Activated T-cell treated with anti-CD3 and anti-CD28 coated beads, Interleukin-2, amount 50 U/mL, for 48 hours (primary cell): ENCODE measurements at places on chromosomes 4 and X.

DNA sequence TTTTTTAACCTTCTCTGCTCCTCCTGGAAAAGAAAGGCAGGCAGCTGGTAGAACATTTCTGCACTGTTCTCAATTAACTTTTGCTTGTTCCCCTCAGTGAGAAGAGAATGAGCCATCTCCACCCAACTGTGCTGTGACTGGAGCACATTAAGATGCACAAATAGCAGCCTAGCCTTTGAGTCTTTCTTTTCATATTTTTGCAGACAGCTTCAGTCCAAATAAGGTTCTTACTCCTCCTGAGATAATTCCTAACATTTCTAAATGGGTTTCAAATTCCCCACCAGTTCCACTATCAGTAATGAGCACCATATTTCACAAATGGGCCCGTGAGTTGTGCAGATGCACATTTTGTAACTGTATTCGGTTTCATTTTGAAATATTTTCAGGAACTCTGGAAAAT lies 118.6 kb downstream of the SPCS3 start:
- DNase-seq: no peak

DNA sequence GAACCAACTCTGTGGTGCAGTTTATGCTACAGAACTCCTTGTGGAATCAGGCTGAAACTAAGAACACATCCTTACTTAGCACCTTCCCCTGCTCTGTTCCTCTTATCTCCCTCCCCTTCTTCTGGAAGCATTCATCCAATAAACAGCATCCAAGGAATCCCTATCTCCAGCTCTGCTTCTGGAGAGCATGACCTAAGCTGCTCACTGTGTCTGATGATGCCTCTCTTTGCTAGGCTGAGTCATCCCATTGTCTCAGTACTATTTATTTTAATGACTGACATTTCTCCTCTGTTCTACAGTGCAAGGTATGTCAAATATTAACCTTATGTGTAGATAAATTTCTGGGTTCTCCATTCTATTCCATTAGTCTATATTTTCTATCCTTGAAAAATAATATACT lies 71.2 kb downstream of the BEND2 start:
- no peak for DNase-seq

DNA sequence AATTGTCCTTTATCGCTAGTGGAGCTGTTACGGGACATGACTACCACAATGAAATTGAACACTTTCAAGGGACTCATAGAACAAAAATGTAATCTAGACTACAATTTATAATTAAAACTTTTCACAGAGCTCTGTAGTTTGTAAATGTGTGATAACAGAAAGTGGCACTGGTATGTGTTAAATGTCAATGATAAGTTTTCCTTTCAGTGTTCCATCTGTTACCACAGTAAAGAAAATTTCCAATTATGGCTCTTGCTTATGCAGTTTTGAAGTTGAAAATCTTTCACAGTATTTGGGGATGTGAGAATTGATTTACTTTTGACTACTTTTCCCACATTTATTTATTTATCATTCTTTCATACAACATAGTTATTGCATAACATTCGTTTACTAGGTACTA lies 40.1 kb upstream of the GUCY1A1 start:
- DNase-seq: no peak

DNA sequence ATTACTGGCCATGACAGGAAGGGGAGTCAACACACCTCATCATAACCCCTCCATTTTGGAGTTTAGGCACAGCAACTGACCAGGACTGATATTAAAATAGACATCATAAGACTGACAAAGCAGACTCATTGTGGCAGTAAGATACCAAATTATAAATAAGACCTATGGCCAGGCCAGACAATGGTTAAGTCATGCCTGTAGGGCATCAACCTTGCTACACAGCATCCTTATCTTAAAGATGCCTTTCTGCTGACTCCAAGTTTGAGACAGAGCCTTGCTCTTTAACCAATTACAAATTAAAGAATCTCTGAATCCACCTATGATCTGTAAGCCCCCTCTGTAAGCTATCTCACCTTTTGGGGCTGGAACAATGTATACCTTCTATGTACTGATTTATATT lies 65.5 kb downstream of the VCX2 start:
- DNase-seq: no peak

DNA sequence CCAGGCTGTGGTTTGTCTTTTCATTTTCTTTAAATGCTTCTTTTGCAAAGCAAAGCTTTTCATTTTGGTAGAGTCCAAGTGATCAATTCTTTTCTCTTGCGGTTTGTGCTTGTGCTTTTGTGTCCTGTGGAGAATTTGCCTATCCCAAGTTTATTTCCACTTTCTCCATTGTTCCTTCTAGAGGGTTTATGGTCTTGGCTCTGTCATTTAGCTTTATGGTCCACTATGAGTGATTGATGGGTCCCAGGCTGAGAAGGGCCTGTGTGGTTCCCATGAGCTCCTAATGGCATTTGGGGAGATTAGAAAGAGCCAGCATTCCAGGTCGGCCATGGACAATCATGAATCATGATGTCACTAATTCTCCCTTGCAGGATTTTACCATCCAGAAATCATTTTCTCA lies 86.5 kb downstream of the CPZ start:
- no peak for DNase-seq

GRCh38 chr4:2497324-2497723 lies 28.4 kb downstream of the RNF4 start:
- no peak for DNase-seq

DNA sequence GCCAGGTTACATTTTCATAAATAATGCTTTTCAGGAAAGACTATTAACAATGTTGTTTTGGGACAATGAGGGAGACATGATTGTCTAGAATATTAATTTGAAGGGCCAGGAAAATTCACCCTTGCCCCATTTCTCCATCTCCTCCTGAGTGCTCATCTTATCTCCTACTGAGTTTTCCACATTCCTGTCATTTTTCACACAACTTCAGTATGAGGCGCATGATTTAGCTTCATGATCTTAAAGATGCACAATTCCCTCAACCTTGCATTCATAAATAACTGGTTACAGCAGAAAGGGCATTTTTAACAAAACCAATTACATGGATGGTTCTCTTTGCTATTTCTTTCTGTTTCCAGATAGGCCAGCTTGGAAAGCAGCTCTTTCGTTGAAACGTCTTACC lies 1699.2 kb upstream of the IGFBP7 start:
- no peak for DNase-seq

DNA sequence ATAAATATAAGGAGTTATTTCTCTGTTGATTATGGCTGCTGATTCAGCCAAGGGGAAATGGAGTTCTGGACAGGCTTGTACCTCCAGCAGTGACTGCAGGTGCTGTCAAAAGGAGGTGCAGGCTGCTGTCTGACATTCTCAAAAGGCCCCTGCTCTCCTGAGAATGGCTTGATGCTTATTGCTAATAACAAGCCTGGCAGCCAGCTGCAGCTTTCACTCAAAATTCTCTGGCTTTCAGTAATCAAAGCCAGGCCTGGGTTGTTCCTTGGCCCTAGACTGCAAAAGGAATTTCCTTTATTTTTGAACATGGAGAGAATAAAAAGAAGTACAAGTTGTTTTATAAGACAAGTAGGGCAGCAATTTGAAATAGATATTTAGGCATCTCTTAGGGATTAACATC lies 575.9 kb downstream of the MID1IP1 start:
- no peak for DNase-seq

GRCh38 chrX:133681421-133681820 lies 266.1 kb upstream of the GPC4 start:
- no peak for DNase-seq
